Effector memory CD4-positive, alpha-beta T cell (primary cell): ENCODE measurements at places on chromosomes 16 and 17.

GRCh38 chr17:34797720-34798119 is 163.5 kb downstream of the CCT6B start:
- H3K4me1 ChIP-seq, result no peaks in the 10 kb centered on the region
- no peak for DNase-seq
- no peak overlapping the region for H3K27ac ChIP-seq
- H3K27me3 ChIP-seq, result no peaks in the 10 kb centered on the region

DNA sequence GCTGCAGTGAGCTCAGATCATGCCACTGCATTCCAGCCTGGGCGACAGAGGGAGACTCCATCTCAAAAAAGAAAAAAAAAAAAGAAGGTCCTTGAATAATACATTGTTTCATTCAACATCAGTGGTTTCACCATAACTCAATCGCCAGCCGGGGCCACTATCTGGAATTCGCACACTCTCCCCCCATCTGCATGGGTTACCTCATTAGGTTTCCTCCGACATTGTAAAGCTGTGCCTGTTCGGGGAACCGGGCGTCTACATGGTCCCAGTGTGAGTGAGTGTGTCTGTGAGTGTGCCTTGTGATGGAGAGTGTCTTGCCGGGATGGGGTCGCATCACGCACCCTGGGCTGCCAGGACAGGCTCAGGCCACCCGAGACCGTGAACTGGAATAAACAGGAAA is 16.6 kb upstream of the RBBP6 start:
- no peaks in the 10 kb centered on the region for H3K36me3 ChIP-seq
- H3K4me3 ChIP-seq, result no peak overlapping the region
- no peak for DNase-seq
- no peak overlapping the region for H3K27ac ChIP-seq
- no peaks in the 10 kb centered on the region for H3K27me3 ChIP-seq
- H3K4me1 ChIP-seq, result no peaks in the 10 kb centered on the region

- no peak overlapping the region for H3K4me3 ChIP-seq
- no peaks in the 10 kb centered on the region for H3K4me1 ChIP-seq
- no peak overlapping the region for H3K27ac ChIP-seq
- no peaks in the 10 kb centered on the region for H3K27me3 ChIP-seq
- DNase-seq, result no peak
- H3K36me3 ChIP-seq, result no peaks in the 10 kb centered on the region
Measured at GRCh38 chr16:82954224-82954929, 327.6 kb downstream of the CDH13 start.

DNA sequence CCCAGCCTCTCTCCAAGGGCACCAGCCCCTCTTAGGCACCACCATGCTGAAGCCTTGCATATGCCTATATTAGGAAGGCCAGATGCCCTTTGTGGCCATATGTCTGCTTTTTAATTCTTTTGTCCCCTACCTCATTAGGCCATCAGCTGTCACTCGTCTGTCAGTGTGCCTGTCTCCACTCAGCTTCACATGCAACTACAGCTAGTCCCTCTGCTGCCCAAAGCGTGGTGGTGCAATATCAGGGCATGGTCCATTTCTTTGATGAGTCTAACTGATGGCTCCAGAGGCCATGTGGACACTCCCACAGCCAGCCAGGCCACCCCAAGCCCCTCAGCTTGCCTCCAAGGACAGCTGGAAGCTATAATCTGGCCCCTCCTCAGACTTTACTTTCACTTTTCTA is 36.3 kb downstream of the MYO18A start:
- peaks cover 34% of the 10 kb centered on the region for H3K4me1 ChIP-seq
- no peaks in the 10 kb centered on the region for H3K36me3 ChIP-seq
- no peak for DNase-seq
